AG09319 (cell line): ENCODE measurements at places on chromosomes 1 and 21.

DNA sequence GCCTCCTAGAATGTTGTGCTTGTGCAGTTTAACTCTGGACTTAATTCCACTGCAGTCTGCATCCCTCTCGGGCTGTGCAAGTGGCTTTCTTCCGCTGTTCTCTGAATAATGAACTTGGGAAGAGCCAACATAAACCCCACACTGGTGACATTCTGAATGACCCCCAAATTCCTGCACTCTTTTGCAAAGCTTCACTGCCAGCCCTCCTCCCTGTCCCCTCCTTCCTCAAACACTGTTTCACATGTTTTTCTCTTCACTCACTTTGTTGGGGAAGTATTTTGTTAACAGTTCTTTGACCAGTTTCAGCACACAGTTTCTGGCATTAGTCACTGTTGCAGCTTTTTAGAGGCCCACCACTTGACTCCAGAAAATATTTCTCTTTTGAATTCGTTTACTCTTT lies 39.7 kb downstream of the GNG12 start:
- no peak for DNase-seq

GRCh38 chr1:185693654-185694053 lies 40.5 kb upstream of the HMCN1 start:
- no peak for DNase-seq

GRCh38 chr1:202235856-202236837 lies 42.5 kb downstream of the LGR6 start:
- DNase-seq: peak; percentile 45

DNA sequence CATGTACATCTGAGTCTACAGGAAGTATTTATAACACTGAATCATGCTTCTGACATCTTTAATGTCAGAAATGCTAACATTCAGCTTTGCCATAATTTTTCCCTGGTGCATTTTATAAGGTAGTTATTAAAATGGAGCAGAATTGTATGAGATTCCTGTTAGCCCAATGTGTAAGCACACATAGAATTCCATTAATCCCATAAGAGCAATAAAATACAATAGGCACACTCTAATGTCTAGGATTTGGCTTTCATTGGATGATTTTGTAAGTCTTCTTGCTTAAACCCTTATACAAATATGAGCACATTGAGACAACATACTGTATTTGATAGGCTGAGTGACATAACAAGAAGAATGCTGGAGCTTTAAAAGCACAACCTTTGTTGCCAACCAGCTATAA lies 256.4 kb downstream of the HMCN1 start:
- DNase-seq: no peak

DNA sequence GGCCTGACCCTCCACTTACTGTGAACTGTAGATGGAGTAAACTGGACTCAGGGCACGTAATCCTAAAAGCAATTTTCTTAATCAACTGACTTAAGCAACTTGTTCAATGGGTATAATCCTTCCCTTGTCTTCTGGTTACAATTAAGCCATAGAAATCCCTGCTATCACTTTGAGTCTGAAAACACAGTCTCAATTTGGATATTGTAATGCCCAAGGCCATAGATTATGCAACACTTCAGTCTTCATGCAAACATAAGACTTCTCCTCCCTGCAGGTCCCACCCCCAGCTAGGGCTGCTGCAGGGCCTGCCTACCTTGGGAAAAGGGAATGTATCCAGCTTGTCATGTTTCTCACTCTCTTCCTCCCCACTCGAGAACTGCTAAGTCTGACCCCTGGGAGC lies 6.2 kb upstream of the SLC5A9 start:
- no peak for DNase-seq

- no peak for DNase-seq
Observed at GRCh38 chr1:10773376-10773775, 23.1 kb downstream of the CASZ1 start.

DNA sequence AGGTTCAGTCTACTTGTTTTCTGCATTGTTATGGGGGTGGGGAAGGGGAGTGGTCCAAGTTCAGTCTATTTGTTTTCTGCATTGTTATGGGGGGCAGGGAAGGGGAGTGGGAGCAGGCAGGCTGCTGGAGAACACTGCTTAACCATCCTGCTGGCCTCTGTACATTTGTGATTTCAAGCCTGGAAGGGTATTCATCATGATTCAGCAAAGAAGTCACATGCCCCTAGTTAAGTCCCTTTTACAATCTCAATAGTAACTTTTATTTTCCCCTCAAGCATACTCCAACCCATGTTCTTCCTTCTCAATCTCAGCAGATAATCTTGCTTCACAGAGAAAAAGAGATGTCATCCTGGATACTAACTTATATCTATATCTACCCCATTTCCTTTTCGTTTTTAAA lies 7.9 kb downstream of the LYST start:
- DNase-seq: no peak

GRCh38 chr1:168609741-168610510 lies 33.5 kb downstream of the XCL1 start:
- no peak for DNase-seq

DNA sequence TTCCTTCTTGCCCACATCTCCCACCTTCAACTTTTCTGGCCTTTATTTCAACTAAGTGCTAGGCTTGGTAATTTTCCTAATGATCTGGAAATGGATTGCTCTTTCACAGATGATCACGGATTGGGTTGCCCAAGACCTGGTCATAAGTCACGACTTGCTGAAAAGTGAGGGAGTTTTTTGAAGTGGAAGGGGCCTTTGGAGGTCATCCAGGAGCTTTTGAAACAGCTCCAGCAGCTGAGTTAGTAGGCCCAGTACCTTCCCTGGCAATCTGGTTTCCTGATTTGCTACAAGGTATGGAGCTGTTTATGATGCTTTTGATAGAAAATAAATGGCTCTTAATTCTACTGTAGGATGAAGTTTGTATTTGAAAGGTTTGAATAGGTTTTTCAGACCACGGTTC lies 20.4 kb downstream of the GREM2 start:
- no peak for DNase-seq

GRCh38 chr1:171226747-171227370 lies 21.4 kb upstream of the FMO1 start:
- peak; percentile 57 for DNase-seq

GRCh38 chr1:15100121-15100879 lies 53.2 kb upstream of the TMEM51 start:
- DNase-seq: no peak

GRCh38 chr1:232969799-232970198 lies 19.4 kb downstream of the NTPCR start:
- DNase-seq: no peak

- no peak for DNase-seq
Observed at GRCh38 chr1:215526147-215526845, 40.8 kb upstream of the KCTD3 start.

- DNase-seq: no peak
Observed at GRCh38 chr1:190019717-190020116, 457.9 kb downstream of the BRINP3 start.

DNA sequence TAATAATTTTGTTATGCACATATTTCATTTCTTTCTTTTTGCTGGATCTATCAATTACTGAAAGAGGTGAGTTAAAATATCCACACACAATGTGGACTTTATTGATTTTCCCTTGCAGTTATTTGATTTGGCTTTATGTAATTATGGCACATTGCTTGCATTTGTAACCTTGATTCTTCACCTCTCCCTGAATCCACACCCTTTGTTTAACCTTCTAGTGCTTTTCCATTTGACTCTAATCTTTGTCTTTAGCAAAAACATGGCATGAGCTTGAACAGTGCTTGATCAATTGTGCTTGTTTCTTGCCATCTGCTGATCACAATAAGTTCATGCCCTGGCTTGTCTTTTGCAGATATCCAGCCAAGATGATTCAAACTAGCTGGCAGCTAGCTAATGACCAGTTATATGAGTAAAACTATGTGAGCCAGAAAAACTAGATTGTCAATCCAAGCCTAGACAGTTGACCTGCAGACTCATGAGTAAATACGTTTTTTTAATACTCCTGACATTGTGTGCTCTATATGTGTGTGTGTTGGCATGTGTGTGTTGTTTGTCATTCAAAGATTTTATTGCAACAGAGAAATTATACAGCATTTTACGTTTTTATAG lies 899.2 kb downstream of the NCAM2 start:
- DNase-seq: no peak
